AG04450 (cell line): ENCODE measurements at places on chromosomes 5 and 9. TPM values are rescaled to one million over a fixed set of nuclear protein-coding genes. Genes with fewer than 3 reads are reported as not detected.

The CDX1 gene
- polyA plus RNA-seq, result 0.30 and 0.41 TPM in 2 replicates

The C5orf34 gene
- 1.9 and 3.5 TPM in 2 replicates for polyA plus RNA-seq

The CAMK4 gene
- polyA plus RNA-seq, result 2.4 and 3.2 TPM in 2 replicates

The CFAP157 gene
- polyA plus RNA-seq, result 0.14 TPM in 1 of 2 replicates, not detected in the other

The PCDHB16 gene
- 0.45 and 0.66 TPM in 2 replicates for polyA plus RNA-seq

The SPINK4 gene
- not detected in 2 replicates for polyA plus RNA-seq

The PCDHGA10 gene
- polyA plus RNA-seq, result 9.2 and 11.7 TPM in 2 replicates

The GRAMD2B gene
- polyA plus RNA-seq, result 9.4 and 11.9 TPM in 2 replicates

The DNAI1 gene
- not detected in 2 replicates for polyA plus RNA-seq

The ORM2 gene
- not detected in 2 replicates for polyA plus RNA-seq

The SELENOP gene
- polyA plus RNA-seq, result 2.0 TPM in 2 replicates

The KCNN2 gene
- 0.86 and 1.2 TPM in 2 replicates for polyA plus RNA-seq

The MAMDC2 gene
- polyA plus RNA-seq, result 8.9 and 10.4 TPM in 2 replicates

The GARNL3 gene
- polyA plus RNA-seq, result 2.2 and 2.7 TPM in 2 replicates

The ZNF608 gene
- 12.1 and 13.0 TPM in 2 replicates for polyA plus RNA-seq

The IL3 gene
- not detected in 2 replicates for polyA plus RNA-seq

The BNIP1 gene
- 23.5 TPM in 2 replicates for polyA plus RNA-seq

The TMEM232 gene
- 0.50 and 0.95 TPM in 2 replicates for polyA plus RNA-seq

The EGR1 gene
- 17.0 and 24.5 TPM in 2 replicates for polyA plus RNA-seq

The ARHGEF28 gene
- polyA plus RNA-seq, result 8.8 and 10.0 TPM in 2 replicates

The ANKRD33B gene
- polyA plus RNA-seq, result 4.6 and 4.8 TPM in 2 replicates

The AMACR gene
- 8.0 and 10.0 TPM in 2 replicates for polyA plus RNA-seq

The WHRN gene
- 1.1 and 1.2 TPM in 2 replicates for polyA plus RNA-seq

The SNCAIP gene
- polyA plus RNA-seq, result 10.7 and 12.3 TPM in 2 replicates

The VLDLR gene
- polyA plus RNA-seq, result 29.0 and 32.6 TPM in 2 replicates

The CHSY3 gene
- polyA plus RNA-seq, result 0.43 and 0.67 TPM in 2 replicates

The CTNNA1 gene
- polyA plus RNA-seq, result 140 and 207 TPM in 2 replicates

The UIMC1 gene
- 22.8 and 27.8 TPM in 2 replicates for polyA plus RNA-seq

The CCDC192 gene
- polyA plus RNA-seq, result not detected in 2 replicates

The ST6GALNAC6 gene
- polyA plus RNA-seq, result 40.6 and 58.2 TPM in 2 replicates

The FOXD4 gene
- not detected in 2 replicates for polyA plus RNA-seq

The FAM151B gene
- polyA plus RNA-seq, result 3.3 and 4.6 TPM in 2 replicates

The GPR151 gene
- not detected in 2 replicates for polyA plus RNA-seq

The PHF24 gene
- not detected in 2 replicates for polyA plus RNA-seq

The CCNI2 gene
- polyA plus RNA-seq, result not detected in 2 replicates

The SLCO4C1 gene
- not detected in 2 replicates for polyA plus RNA-seq

The SLC22A4 gene
- polyA plus RNA-seq, result 3.0 and 3.1 TPM in 2 replicates

The PCDHA3 gene
- polyA plus RNA-seq, result 0.20 and 0.27 TPM in 2 replicates

The IFNA2 gene
- polyA plus RNA-seq, result not detected in 2 replicates

The GBGT1 gene
- polyA plus RNA-seq, result 3.5 TPM in 2 replicates

The CARTPT gene
- not detected in 2 replicates for polyA plus RNA-seq

The NR2F1 gene
- polyA plus RNA-seq, result 47.9 and 65.5 TPM in 2 replicates

The IL5 gene
- polyA plus RNA-seq, result not detected in 2 replicates

The INSL6 gene
- not detected in 2 replicates for polyA plus RNA-seq

The ADAMTS16 gene
- 0.04 TPM in 1 of 2 replicates, not detected in the other for polyA plus RNA-seq

The TSLP gene
- polyA plus RNA-seq, result 9.4 and 12.9 TPM in 2 replicates

The CD180 gene
- not detected in 2 replicates for polyA plus RNA-seq

The GRIA1 gene
- polyA plus RNA-seq, result 0.42 and 0.88 TPM in 2 replicates
